ENCODE measurements at places on chromosomes 5 and 9.
A peak's percentile ranks its signal among the peaks of the same experiment; 100 is the strongest.

DNA sequence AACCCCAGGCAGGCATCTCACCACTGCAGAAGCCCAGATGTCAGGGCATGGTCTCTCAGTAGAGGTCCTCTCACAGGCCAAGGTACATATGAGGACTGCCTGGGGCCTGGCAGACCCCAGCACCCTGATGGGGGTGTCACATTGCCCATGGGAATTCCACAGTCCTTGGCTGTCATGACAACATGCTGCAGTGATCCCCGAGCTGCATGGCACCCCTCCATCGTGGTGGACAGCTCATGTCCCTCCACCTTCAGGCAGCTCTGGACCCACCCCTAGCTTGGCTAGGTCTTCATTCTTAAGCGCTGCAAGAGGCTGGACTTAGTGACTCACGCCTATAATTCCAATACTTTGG, 74.1 kb upstream of the LRRTM2 start:
- DNase-seq = no peak

GRCh38 chr5:40486437-40487275, 193.1 kb upstream of the PTGER4 start:
- peak; percentile 5 for DNase-seq

- no peak for DNase-seq
Observed at GRCh38 chr9:121648172-121648571, 3.3 kb upstream of the DAB2IP start.

GRCh38 chr9:89522959-89523285, 25.0 kb upstream of the SEMA4D start:
- DNase-seq = no peak

DNA sequence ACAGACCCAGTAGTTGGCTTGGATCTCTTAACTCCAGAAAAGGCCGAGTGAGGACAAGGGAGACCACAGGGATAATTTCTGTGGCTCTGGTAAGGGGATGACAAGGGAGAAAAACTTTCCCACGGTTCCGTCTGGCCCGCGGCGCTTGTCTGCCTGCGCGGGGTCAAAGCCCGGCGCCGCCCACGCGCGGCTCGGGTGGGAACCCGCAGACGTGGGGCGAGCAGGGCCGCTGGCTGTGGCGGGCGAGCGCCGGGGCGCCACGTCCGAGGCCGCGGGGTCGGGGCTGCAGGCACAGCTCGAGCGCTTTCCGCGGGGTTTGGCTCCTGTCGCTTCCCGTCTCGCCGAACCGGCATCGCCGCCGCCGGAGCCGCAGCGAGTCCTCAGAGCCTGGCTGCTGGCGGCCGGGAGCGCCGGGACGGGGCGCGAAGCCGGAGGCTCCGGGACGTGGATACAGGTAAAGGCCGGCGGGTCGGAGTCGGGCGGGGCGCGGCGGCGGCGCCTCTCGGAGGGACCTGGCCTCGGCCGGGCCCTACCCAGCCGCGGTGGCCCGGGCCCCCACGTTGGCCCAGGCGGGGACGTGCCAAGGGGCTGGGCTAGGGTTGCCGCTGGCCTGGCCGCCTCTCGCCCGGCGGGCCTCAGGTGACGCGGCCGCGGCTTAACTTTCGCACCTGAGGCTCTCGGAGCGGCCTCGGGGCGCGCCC, at the start of gene RNF180:
TSS of gene RNF180 (plus strand) at position 344 of the 701 bp plus-strand sequence. CDS start 34,965 bp downstream, outside the sequence.
- peak; percentile 14 for DNase-seq

GRCh38 chr5:26121338-26121737, 917.0 kb downstream of the CDH9 start:
- DNase-seq = no peak

- DNase-seq = no peak
Observed at GRCh38 chr9:119907056-119907455, 537.8 kb upstream of the BRINP1 start.

DNA sequence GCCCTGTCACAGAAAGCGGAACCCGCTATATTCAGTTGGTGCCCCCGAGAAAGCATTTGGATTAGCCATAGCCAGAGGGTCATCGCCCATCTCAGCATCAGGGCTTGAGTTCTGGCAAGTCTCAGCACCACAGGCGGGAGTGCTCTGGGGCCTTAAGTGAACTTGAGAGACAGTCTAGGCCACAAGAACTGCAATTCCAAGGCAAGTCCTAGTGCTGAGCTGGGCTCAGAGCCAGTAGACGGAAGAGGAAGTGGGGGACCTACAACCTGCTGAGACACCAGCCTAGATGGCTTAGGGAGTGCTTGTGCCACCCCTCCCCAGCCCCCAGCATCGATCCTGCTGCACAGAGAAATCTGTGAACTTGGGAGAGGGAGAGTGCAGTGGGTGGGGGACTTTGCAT, 594.9 kb downstream of the CCDC171 start:
- DNase-seq = no peak

GRCh38 chr5:3004361-3005080, 253.0 kb upstream of the IRX2 start:
- DNase-seq = no peak

DNA sequence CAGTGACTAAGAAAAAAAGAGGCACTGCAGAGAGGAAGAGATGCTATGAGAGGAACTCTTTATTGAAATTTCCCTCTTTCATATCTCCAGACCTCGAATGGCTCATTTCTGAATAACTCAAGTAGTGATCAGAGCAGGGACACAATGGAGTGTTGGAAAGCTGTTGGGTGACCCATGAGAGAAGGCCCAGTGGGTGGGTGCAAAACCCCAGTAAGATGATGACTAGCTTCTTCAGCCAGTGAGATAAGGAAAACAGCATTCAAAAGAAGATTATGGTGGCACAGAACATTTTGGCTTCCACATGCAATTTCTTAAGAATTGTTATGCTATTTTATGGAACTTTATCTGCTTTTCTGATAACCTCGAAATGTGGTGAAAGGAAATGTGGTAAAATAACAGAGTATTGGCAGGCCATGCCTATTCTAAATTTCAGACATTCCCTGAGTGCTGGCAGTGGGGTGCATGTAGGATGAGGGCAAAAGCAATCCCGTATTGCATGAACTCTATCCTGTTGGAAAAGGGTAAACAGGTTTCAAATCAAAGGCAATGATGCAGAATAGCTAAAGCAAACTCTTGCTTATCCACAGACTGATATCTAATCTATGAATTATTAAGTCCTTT, 128.0 kb upstream of the KLF9 start:
- DNase-seq = no peak

DNA sequence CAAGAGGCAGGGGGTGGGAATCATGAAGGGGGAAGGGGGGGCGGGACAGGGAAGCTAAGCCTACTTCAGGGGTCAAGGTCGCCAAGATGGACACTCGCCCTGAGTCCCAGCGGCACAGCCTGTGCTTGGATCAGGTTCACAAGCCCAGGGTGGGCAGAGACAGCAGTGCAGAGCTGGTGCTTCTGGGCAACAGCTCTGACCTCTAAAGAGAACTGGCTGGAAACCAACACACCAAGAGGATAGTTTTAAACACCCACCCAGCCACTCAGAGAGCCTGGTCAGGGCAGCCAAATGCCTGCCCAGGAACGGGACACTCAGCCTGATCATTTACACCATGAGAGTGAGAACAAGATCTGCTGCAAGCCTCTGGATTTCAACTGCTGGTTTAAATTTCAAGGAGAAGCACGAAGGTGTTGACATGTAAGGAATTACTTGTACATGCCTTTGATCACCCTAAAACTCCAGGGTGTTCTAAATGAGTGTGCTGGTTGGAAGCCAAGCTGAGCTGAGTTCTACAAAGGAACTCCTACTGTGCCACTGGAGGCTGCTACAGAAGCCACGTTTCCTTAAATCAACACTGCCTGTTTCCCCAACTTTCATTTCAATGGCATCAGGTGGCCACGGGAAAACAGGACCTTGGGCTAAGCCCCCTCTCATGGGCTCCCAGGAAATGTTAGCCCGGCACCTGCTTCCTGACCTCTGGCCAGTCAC, 91.5 kb downstream of the TTLL11 start:
- DNase-seq = no peak

- DNase-seq = no peak
Observed at GRCh38 chr5:1443991-1444360, 1.3 kb downstream of the SLC6A3 start.

- peak; percentile 28 for DNase-seq
Observed at GRCh38 chr9:35646153-35646532, 4.6 kb downstream of the SIT1 start.

- no peak for DNase-seq
Observed at GRCh38 chr5:77355751-77356150, 136.4 kb downstream of the WDR41 start.

GRCh38 chr5:140190872-140191218, 15.9 kb downstream of the CYSTM1 start:
- no peak for DNase-seq

DNA sequence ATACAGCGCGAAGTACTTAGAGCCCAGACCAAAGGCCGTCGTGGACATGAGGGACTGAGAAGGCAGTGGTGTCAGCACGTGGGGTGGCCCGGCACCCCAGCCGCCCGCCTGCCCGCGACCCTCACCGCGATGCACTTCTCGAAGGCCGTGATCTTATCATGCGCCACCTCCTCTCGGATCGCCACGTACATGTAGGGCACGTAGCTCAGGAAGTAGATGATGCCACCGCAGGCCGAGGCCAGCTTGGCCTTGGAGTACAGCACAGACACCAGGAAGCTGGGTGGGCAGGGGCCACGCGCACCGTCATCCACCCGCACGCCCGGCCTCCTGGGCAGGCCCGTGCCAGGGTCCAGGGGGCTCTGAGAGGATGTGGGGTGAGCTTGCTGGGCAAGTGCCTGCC, 11.0 kb downstream of the ABCA2 start:
- no peak for DNase-seq

GRCh38 chr9:14136047-14136635, 177.8 kb downstream of the NFIB start:
- no peak for DNase-seq

DNA sequence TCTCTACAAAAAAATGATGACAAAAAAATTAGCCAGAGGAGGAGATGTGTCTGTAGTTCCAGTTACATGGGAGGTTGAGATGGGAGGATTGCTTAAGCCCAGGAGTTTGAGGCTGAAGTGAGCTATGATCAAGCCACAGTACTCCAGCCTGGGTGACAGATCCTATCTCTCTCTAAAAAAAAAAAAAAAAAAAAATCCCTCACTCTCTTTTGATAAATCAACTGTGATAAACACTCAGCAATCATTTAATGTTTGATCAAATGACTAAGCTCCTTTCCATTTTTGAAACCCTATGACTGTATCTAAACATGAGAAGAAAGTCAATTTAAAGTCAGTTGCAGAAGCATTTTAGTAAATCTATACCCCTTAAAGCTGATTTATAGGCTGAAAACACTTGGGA, 112.1 kb upstream of the IL6ST start:
- no peak for DNase-seq

- DNase-seq = no peak
Observed at GRCh38 chr5:120655828-120656435, 191.8 kb downstream of the PRR16 start.

- no peak for DNase-seq
Observed at GRCh38 chr5:111132731-111133435, 40.7 kb downstream of the WDR36 start.

- no peak for DNase-seq
Observed at GRCh38 chr5:84693256-84693655, 308.6 kb upstream of the EDIL3 start.
